ENCODE measurements at places on chromosomes 11 and 22. TPM values are rescaled to one million over a fixed set of nuclear protein-coding genes. Genes with fewer than 3 reads are reported as not detected.

DNA sequence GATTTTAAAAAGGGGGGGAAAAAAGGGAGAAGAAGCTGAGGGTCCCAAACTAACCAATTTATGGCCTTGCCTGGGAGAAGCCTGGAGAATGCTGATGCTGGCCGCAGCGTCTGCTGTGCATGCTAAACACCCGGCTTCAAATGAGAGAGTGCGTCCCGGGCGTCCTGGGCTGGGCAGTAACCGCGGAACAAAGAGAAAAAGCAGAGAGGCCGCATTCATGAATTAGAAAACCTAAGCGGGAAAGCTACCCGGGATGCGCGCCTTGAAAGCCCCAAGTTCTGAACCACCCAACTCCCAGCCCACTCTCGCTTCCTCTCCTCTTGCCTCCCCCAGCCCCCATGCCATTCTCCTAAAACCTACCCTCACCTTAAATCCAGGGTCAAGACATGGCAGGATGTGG lies 6.5 kb downstream of the MN1 start:
- no peak for DNase-seq

DNA sequence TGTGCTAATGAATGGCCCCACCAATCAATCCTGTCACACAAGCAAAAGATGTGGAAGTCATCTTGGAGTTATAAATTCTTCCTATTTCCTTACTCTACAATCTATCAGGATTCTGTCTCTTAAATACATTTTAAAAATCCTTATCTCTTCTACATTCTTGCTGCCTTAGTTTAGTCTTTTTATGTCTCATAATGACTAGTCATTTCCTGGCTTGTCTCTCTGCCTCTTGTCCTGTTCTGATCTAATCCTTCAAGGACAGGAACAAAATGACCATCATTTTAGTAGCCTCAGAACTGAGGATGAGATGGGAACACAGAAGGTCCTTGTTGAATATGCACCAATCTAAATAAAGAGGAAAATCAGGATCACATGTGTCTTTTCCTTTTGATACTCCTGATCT lies 56.6 kb upstream of the LIN7C start:
- no peak for DNase-seq

DNA sequence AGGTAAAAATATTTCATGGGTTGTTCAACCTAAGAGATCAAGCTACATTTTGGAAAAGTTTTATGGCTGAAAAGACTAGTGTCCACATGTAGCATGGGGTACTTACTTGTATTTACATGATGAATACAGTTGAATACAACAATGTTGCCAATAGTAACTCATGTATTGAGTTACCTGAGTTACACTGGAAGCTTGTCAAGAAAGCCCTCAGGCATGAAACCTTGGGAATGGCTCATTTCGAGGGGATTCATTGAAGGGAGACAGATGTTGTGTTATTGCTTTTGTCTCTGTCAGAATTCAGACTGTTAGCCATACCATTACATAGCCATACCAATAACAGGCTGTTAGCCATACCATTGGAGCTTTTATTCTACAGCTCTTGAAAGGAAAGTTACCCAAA lies 9.2 kb downstream of the OR51F2 start:
- DNase-seq: no peak

Gene PIK3C2A
- 12.6 TPM for polyA plus RNA-seq

Gene RDX
- 23.5 TPM for polyA plus RNA-seq

DNA sequence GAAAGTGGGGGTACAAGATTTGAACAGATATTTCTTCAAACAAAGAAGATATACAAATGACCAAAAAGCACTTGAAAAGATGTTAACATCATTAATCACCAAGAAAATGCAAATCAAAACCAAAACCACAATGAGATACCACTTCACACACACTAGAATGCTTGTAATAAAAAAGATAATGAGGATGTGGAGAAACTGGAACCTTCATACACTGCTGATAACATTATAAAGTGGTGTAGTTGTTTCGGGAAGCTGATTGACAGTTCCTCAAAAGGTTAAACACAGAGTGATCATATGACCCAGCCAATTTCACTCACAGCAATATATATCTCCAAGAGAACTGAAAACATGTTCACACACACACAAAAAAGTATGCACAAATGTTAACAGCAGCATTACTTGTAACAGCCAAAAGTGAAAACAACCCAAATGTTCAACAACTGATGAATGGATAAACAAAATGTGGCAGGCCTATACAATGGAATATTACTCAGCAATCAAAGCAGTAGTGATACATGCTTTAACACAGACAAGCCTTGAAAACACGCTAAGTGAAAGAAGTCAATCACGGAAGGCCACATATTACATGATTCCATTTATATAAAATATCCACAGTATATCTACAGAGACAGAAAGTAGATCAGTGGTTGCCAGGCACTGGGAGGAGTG lies 15.1 kb downstream of the PITPNB start:
- DNase-seq: no peak

Gene PLAAT4
- 109 TPM for polyA plus RNA-seq

- DNase-seq: no peak
Measured at GRCh38 chr22:20588843-20589581, 81.6 kb downstream of the MED15 start.

Gene FAM168A
- 6.8 TPM for polyA plus RNA-seq

DNA sequence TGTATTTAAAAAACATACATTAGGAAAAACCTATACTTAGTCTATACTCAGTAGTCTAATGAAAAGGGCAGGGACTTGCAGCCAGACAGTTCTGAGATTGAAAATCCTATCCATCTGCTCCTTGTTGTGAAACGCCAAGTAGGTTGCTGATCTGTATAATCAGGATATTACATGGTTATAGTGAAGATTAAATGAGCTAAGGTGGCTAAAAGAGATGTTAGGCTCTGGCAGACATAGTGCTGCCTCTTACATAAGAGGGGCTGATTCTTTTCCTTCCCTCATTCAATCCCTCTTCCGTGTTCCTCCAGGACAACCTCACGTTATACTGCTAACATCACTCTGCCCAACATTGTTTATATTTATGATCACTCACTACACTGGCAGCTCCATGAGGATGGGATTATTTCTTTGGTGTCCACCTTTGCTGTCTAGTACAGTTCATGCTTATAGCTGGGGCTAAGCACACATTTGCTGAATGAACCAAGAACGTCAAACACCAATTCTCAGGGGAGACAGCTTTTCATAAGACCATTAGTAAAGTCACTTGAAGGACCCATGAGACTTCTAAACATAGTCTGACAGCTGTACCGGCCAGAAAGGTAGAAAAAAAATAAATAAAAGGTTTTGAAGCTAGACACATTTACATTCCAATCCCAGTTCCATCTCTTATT lies 46.3 kb downstream of the GAB2 start:
- no peak for DNase-seq

Gene UCP3
- 2.1 TPM for polyA plus RNA-seq

Gene NNMT
- polyA plus RNA-seq: 351 TPM

DNA sequence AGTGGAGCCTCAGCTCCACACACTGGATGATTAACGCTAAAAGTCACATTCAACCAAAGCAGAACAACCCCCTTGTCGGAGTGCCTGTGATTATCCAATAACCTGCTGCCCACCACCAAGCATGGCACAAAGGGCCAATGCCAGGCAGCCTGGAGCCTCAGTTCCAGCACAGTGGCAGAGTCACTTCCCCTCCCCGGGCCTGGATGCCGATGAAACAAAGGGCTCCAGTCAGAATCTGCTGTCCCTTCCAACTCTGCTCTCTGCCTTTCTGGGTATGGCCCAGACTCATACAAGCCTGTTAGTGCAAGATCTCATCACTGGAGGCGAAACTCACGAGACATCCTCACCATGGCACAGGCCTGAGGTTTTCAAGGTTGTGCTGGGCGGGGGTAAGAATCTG lies 52.1 kb downstream of the CLTCL1 start:
- DNase-seq: no peak

- DNase-seq: peak; percentile 37
Measured at GRCh38 chr11:69444381-69445130, 36.9 kb upstream of the LINC01488 start.

DNA sequence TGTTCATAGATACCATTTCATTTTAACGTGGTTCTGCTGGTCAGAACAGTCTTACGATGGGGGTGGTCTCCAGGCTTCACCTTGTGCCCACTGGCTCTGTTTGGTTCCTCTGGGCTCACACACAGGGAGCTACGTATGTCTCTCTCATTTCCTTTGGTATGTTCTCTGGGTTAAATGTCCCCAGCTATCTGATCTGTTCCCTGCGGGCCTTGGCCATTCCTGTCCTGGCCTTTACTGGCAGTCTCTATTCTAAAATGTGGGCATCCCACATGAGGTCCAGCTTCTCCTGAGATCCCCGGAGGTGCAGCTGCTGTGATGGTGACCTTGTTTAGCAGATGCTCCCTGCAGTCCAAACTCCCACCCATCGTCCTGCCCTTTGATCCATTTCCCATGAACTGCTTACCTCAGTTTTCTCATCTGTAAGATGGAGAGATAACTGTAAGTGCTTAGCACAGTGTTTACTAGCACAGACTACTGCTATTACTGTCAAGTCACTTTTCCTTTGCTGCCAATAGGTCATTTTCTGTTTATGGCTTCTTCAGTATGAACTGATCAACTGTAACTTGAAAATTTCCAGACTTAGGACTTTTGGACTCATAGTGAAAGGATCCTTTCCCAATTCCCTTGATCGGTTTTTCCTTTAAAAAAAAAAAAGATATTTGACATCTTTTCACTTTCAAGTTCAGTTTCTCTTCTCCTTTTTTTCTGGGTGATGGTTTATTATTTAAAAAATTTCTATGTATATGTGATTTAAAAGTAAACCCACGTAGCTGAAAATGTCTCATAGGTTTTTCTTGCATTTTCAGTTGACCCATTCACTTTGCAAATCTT lies 92.9 kb downstream of the PTPRJ start:
- no peak for DNase-seq

DNA sequence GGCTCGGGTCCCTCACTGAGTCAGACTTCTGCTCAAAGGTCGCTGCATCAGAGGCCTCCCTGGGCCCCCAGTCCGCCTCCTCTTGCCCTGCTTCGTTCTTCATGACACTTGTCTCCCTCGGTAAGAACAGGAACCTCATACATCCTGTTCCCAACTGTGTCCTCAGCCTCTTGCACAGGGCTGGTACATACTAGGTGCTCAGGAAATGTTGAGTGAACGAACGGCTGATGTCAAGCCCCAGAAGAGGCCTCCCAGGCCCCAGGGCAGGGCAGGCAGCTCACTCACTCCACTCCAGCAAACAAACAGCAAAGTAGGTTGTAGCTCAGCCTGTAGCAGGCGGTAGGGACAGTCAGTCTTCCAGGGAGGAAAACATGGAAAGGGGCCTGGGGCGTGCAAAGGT lies 17.2 kb downstream of the SYNGR1 start:
- DNase-seq: no peak

Gene LIF
- polyA plus RNA-seq: 0.21 TPM

All from thymus (tissue), 14 donors.